Suppressor macrophage treated with lipopolysaccharide for 1 hour (primary cell): ENCODE measurements at places on chromosomes 1 and 21.
A peak's percentile ranks its signal among the peaks of the same experiment; 100 is the strongest.

GRCh38 chr1:116078699-116079223 is 32.4 kb upstream of the MAB21L3 start:
- DNase-seq = no peak

- DNase-seq = no peak
Measured at GRCh38 chr1:81380436-81380835, 420.3 kb upstream of the ADGRL2 start.

DNA sequence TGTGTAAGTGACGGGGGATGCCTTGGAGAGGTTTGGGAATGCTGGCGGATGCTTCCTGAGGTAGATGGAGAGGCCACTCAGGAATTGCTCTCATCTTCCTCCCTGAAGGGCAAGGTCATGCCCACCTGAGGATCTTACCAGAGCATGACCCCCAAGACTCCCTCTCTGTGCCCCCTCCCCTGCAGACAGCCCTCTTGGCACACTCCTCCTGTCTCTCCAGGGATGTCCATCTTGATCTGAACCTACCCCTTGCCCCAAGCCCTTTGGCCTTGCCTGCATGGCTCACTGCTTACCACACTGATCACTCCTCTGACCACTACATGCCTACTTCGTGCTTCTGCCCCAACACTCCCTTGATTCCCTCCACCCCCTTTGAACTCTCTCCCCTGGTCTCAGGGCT is 17.9 kb upstream of the MPL start:
- no peak for DNase-seq

- DNase-seq = no peak
Measured at GRCh38 chr1:185144233-185144632, 12.5 kb downstream of the TRMT1L start.

DNA sequence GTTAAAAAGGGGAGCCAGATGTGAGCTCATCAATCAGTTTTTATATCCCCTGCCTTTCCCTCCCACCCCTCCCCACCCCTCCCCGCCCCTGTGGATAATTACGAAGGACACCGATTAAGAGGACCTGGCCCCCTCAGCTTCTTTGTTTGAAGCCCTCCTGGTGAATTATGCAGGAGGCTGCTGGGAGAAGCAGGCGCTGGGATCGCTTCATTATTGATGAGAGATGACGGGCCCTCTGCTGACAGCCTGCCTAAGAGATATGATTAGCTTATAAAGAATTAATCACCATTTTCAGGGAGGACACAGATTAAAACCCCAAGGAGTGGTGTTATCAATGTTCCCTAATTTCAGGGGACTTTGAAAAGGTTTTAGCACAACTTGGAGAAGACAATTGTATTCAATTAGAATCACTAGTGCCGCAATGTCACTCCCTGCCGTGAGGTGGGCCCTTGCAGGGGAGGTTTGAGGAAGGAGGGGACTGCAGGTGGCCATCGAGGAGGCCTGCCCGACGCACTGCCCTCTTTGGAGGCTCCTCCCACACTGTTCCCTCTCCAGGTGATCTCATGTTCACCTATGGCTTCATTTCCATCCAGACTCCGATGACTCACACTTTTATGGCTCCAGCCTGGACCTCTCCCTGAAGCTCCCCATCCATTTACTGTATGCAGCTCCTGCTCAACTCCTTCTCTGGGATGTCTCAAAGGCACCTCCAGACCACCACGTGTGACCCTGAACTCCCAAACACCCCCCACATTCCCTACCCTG is 67.0 kb upstream of the KLHDC7A start:
- DNase-seq = no peak

GRCh38 chr1:23673086-23673813 is 18.4 kb upstream of the RPL11 start:
- peak; percentile 47 for DNase-seq

GRCh38 chr21:42785666-42786427 is 93.5 kb downstream of the WDR4 start:
- DNase-seq = no peak

DNA sequence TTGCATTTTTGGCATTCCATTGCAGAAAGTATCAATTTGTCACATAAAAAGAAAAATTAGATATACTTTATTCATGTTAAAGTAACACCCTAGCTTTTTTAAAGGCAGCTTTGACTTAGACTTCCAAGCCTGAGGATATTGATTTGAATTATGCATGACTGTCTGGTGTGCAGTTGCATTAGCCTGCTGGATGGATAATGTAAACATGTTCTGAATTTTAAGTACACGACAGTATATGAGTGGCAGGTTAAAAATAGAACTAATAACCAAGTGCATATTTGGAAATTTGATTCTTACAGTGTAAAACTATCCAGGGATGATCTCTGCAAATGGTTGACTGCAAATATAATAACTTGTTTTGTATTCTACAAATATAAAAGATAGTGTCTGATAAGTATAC is 124.0 kb downstream of the SYT14 start:
- no peak for DNase-seq

DNA sequence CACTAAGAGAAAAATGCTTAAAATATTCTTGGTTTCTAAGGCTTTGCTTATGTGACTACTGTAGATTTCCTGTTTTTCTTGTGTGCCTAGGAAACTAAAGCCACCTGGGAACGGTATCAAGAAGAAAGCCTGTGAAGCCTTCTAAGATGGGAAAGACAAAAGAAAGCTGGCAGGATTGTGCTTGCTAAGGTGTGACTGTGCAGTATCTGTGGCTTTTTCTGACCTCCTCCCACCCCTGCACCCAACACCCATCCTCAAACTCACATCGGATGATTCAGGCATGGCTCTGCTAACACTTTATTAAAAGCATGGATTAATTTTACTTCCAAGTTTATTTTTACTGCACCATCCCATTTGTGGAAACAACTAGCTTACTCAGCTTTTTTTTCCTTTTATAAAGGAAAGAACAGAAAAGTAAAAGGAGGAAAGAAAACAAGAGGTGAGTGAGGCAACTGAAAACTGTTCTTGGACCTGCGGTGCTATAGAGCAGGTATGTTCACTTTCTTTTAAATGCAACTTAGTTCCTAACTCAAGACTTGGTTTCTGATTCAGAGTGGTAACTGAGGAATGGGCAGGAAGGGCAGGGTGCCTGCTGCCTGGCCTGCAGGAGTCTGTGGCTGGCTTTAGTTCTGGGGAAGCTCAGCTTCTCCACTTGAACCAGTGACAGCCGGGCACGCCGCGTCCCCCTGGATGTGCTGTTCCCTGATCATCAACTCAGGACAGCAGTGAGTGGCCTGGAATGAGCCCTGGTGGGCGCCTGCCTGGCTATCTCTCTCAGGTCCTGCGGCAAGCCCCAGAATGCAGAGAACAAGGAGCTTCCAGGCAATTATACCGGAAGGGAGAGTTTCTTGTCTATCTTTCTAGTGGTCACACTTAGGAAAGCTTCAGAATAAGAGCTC is at the start of gene GBP6:
Gene GBP6 (plus strand): TSS at position 422 of the 899 bp plus-strand sequence. CDS start 4,493 bp downstream, outside the sequence.
- no peak for DNase-seq

DNA sequence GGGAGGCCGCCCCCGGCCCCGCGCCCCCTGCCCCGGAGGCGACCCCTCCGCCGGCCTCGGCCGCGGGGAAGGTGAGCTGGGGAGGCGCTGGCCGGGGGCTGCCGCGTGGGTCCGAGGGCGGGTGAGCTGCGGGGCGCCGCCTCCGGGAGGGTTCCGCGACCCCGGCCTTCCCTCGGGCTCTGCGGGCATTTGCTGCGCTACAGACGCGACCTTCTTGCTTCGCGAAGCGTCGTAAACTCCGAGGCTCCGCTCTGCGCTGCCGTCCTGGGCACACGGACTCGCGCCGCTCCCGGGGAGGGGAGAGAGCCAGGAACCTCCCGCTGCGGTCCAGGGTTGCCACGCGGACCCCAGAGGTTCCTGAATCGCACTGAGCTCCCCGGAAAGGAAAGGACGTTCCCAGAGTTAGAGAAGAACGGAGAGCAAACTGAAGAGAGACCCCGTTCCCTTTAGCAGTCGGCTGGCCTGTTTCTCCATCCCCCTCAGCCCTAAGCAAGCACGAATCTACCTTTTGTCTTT is 345 bp downstream of the SLX9 start:
- DNase-seq = peak; percentile 58

DNA sequence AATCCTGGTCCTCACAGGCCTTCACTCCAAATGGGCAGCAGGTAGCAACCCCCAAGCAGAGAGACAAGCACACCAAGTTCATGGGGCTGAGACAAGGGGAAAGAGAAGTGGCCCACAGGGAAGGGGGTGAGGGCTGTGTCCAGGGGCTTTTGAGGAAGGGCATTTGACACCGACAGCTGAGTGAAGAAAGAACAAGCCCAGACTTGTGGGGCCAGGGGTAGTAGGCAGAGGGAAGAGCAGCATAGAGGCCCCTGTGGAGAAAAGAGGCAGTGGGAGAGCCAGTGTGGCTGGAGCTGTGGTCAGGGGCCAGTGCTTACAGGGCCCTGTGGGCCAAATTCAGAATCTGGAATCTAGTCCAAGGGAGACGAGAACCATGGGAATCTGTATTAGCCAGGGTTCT is 85.4 kb downstream of the IGSF21 start:
- no peak for DNase-seq
